Brain microvascular endothelial cell (primary cell): ENCODE measurements at places on chromosomes 2 and 18.

GRCh38 chr2:45944074-45944473 is 292.6 kb downstream of the PRKCE start:
- DNase-seq = peak; percentile 75

- no peak for DNase-seq
These were observed 35.8 kb upstream of the ZNF516 start for GRCh38 chr18:76530846-76531245.

DNA sequence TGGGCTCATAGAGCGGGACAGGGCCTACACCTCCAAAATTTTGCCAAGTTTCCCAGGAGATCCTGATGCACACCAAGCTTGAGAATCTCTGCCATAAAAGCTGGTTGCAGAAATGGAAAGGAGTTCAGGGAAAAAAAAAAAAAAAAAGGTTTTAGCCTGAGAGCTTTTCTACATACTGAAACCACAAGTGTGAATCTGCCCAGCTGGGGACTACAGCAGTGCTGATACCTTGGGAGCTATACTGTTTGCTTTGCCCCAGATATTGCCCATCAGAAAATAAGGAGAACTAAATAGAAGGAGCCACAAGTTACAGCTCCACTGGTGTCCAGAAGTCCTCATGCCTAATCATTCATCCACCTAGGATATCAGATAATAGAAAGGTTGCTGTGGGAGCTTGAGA is 38.4 kb upstream of the NCKAP5 start:
- DNase-seq = no peak

DNA sequence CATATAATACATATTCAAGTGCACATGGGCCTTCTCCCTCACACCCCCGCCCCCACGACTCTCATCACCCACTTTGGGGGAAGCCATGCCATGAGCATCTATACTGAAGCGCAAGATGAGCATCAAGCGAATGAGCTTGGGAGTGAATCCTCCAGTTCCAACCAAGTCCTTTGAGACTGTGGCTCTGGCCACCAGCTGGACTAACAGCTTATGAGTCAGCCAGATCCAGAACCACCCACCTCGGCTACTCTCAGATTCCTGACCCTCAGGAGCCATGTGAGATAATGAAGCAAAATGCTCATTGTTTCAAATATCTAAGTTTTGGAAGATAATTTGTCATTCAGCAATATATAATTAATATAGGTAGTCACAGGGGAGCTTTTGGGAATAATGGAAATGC is 22.2 kb upstream of the IL1RL1 start:
- peak; percentile 57 for DNase-seq

DNA sequence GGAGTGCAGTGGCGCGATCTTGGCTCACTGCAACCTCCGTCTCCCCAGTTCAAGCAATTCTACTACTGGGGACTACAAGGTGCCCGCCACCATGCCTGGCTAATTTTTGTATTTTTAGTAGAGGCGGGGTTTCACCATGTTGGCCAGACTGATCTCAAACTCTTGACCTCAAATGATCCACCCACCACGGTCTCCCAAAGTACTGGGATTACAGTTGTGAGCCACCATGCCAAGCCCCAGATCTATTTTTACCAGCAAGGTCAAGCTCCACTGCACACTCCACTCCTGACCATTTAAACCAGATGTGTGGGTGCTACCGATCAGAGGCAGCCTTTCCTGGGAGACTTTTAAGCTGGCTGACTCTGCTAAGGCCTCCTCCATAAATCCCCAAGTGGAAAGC is 67.5 kb upstream of the CD226 start:
- no peak for DNase-seq

DNA sequence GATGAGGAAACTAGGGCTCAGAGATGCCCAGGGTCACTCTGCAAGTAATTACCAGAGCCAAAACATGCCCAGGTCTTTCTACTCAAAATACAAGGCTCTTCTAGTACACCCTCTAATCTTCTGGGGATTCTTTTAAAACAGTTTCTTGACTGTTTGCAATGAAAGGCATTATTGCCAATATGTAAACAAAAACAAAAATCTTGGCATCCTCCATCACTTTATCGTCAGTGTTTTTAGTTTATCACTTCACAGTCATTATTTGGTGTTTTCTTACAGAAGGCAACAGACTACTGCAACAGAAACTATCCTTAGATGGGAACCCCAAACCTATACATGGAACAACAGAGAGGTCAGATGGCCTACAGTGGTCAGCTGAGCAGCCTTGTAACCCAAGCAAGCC is 71.0 kb downstream of the KCTD18 start:
- DNase-seq = no peak
